ENCODE measurements at places on chromosomes 6 and 20.

GRCh38 chr6:113842165-113842564 is 15.0 kb upstream of the MARCKS start:
- peak; percentile 95 for DNase-seq

DNA sequence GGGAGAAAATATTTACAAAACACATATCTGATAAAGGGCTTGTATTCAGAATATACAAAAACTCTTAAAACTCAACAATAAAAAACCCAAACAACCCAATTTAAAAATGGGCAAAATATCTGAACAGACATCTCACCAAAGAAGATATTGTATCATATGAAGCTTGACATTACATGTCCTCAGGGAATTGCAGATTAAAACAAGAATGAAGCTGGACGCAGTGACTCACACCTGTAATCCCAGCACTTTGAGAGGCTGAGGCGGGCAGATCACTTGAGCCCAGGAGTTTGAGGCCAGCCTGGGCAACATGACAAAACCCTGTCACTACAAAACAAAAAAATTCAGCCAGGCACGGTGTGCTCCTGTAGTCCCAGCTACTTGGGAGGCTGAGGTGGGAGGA is 135.4 kb upstream of the AKIRIN2 start:
- DNase-seq, result no peak

DNA sequence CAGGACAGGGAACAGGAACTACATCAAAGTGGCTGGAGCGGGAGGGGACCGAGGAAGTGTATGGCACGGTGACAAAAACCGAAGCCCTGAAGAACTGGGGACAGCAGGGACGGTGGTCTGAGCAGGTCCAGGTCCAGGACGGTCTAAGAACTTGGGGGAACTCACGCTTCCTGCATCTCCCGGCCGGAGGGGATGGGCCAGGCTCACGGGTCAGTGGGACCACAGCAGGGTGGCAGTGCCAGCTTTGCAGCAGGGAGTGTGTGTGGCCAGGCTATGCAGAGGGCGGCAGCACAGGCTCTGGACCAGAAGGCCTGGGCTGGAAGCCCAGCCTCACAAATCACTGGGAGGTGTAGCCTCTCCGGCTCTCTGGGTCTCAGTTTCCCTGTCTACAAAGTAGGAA is 123.8 kb downstream of the BMP7 start:
- DNase-seq, result no peak

DNA sequence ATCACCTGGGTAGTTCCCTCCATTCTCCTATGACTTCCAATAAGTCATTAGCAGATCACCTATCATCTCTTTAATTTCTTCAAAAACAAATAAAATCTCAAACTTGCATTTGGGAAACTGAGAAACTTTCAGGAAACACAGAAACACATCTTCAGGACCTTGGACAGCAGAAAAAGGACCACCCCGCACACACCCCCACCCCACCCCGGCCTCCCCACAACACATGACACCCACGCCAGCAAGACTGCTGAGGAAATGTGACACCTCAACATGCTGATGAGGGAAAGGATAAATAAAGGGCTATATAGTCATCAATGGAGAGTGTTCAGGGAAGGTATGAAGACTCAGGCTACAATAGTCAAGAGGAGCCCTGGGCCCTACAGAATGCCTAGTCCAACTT is 15.6 kb upstream of the TRIM39 start:
- DNase-seq, result no peak

- no peak for DNase-seq
These were observed 541.6 kb upstream of the POU3F2 start for GRCh38 chr6:98292810-98293209.

GRCh38 chr6:43277643-43278523 is 20.2 kb upstream of the SLC22A7 start:
- DNase-seq, result peak; percentile 35

GRCh38 chr6:150617062-150617461 is 17.4 kb downstream of the PLEKHG1 start:
- no peak for DNase-seq

DNA sequence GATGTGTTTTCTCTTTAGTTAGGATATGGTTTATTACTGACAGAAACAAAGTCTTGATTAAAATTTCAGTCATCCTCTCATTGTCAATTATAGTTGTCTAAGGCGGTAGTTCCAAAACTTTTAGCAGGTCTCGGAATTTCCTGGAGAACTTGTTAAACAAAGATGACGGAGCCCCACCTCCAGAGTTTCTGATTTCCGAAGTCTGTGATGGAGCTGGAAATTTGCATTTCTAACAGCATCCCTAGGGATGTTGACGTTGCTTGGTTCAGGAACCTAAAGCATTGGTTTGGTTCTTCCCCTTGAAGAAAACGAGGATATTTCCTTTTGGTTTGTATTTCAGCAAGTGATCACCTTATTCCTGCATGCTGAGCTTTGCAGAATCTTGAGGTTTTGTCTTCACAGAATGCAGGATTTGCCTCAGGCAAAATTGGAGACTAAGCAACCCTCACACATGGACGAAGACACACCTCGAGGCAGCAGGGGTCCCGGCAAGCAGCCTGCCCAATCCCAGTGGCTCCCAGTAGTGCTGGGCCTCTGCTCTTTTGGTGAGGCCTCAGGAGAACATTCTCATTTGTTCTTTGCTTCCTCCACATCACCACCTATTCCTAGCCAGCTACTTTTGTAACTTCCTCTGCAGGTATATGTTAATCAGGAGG is 187.1 kb upstream of the PHACTR1 start:
- no peak for DNase-seq

- DNase-seq, result no peak
These were observed 75.1 kb upstream of the AFDN start for GRCh38 chr6:167751579-167752115.

- no peak for DNase-seq
These were observed 31.8 kb downstream of the ACSS1 start for GRCh38 chr20:25025986-25026605.

DNA sequence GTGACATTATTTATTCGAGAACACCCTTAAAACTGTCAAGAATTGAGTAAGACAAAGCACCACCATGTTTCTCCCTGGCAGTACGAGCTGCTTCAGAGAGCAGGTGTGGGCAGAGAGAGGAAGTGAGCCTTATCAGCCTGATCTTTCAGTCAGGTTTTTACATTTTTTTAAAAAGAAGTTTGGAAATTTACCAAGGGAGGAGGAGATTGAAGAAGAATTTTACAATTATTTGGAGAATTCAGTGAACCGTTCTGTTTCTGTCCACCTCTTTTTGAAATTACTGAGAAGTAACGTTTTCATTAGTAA is 75.5 kb downstream of the ZDHHC14 start:
- no peak for DNase-seq

DNA sequence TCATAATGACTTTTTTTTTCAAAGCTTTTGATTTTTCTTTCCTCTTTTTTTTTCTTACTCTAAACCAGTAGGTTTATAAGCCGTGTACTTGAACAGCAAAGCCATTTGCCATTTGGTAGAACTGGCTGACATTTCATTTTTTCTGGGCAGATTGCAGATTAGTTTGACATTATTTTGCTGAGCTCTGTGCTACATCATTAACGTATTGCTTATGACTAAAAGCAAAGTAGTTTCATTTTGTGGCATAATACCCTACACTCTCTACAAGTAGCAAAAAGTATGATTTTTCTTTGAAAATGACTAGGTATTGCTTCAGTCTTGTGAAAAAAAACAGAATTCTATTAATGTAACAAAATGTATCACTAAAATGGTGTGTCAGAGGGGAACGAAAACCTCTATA is 141.3 kb downstream of the GRIK2 start:
- no peak for DNase-seq

DNA sequence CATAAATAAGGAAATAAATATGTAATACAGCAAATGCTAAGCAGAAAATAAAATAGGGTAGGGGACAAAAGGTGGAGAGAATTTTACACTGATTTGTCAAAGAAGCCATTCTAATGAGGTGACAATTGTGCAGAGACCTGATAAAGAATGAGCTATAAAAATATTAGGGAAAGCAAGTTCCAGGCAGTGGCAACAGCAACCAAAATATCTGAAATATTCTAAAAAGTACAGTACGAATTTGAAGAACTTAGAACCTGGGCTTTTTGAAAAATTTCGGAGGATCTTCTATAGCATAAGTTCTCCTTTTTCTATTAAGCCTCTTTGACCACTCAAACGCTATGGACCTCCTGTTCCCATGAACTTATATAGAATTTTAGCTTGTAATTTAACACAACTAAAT is 98.0 kb upstream of the FAM184A start:
- DNase-seq, result no peak

DNA sequence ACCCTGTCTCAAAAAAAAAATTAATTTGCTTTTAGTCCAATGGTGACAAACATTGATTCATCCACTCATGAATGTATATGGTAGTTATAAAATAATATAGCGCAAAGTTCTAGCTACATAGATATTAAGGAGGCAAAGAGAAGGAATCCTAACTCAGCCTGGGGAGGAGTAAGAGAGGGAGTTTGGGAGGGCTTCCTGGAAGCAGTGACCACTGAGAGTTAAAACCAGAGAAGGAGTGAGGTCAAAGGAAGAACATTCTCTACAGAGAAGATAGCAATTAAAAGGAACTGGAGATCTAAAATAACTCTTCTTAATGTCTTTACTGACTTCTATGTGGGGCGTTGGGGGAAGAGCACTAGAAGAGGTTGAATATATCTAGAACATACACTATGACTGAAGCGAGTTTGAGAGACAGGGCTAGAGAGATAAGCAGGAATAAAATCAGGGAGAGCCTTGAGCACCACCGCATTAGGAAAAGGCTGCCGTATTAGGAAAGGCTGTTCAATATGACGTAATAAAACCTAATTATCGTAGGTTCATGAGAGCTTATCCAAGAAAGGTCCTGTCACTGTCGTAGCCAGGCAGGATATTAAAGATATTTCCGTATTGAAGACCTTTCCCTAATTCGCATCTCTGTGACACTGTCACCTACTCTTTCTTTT is 81.8 kb upstream of the CNKSR3 start:
- DNase-seq, result no peak

DNA sequence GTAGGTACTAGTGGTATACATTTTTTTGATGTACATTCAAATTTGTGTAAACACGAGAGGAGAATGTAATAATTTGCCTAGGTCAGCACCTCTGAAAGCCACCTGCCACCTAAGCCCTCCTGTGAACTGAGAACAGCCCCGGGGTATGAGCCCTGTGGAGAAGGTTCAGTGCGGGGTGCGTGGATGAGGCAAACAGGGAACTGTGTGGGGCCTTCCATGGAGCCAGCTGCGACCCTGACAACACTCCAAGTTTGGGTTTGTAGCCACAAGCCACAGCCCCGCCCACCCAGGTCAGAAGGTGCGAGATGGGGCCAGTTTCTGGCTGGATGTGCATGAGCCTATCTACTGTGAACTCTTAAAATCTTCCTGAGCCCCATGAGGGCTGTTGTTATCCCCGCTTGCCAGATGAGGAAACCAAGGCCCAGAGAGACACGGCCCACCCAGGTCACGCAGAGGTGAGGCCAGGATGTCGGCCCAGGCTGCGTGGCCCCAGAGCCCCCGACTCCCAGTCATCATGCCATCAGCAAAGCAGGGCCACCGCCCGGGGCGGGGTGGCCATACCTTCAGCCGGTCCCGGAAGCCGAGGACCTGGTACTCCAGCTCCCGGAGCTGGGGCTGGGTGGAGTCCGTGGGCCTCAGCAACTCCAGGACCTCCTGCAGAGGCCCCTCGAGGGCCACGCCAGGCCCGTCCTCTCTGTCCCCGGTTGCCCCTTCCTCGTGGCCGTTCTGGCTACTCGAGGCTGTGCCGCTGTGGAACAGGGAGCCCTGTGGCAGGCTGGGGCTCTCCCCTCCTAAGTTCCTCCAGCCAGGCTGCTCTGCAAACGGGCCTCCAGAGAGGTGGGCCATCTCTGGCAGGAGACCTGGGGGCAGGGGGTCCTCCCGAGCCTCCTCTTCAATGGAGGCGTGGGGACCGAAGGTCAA is 89.6 kb downstream of the RIPOR3 start:
- no peak for DNase-seq

DNA sequence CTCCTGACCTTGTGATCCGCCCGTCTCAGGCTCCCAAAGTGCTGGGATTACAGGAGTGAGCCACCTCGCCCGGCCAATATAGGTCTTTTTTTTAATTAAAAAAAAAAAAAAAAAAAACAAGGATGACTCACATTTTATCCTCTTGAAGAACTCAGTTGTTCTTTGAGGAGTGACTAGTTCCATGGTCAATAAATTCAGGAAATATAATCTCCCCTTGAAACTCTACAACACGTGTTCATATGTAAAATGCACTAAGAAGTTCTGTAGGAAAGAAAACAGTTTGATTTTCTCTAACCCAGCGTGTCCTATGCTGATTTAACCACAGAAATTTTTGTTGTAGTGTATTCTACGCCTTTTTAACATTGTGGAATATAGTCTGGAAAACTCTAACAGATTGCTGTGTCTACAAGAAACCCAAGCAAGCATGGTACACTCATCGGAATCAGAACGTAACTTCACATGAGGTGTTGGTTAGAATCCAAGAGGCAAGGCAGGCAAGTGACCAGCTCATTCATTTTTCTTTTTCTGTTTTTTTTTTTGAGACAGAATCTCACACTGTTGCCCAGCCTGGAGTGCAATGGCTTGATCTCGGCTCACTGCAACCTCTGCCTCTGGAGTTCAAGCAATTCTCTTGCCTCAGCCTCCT is 79.0 kb upstream of the ZNF217 start:
- peak; percentile 42 for DNase-seq

- DNase-seq, result no peak
These were observed at the start of gene ENPP3 for GRCh38 chr6:131636880-131637792. TSS of gene ENPP3 (plus strand) at chr6:131637302. CDS start at chr6:131637385, 83 bp downstream.

GRCh38 chr20:36241678-36242077 is 5.4 kb downstream of the AAR2 start:
- DNase-seq, result no peak

DNA sequence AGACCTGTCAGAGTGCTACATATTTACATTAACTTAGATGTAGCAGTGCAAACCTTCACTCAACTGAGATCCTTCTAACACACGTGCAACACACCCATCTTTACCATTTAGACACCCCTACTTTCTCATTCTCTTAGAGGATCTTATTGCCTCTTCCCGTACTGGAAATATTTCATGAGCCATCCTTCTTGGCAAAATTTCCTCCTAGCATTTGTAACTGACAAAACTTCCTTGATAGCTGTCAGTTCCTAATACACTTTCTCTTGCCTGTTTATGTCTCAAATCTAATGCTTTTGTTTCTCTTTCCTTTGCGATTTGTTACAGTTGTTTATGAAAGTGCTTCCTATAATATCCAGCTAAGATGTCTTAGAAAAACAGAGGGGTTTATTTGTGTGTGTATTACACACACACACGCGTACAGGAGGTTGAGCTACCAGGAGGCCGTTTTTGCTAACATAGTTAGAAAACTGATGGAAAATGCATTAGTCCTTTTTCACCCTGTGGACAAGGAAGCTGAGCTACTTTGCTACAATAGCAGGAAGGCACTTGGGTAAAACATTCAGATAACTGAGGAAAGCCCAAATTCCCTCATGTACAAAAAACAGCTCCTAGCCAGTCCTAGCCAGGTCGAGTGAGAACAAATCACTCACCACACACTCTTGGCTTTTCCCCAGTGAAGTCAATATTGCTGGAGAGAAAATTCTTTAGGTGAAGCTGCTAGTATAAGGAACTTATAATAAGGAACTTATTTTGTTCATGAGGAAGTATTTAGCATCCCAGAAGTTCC is 153.6 kb downstream of the NFATC2 start:
- DNase-seq, result peak; percentile 55

DNA sequence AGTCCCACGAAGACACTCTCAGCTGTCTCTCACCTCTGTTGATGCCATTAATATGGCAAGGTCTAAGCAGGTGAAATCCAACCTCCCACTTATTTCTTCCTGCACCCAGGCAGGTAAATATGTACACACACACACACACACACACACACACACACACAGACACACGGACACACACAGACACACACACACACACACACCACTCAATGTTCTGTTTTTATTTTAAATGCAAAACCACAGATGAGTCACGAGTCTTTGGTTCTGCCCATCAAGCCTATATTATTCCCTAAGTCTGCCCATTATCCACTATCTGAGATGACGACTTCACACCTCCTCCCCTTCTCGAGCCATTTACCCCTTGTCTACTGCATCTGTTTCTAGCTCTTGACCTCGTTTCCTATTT is 344.7 kb downstream of the CDH26 start:
- no peak for DNase-seq

Measured in fibroblast of upper back skin (primary cell).